Smooth muscle cell of trachea (primary cell): ENCODE measurements at places on chromosomes 11 and 22. TPM values are rescaled to one million over a fixed set of nuclear protein-coding genes. Genes with fewer than 3 reads are reported as not detected.

KDM4D gene
- 0.66 and 1.2 TPM in 2 replicates for total RNA-seq

COPB1 gene
- 298 and 345 TPM in 2 replicates for total RNA-seq

CRYBB3 gene
- total RNA-seq, result not detected in 2 replicates

CD3D gene
- not detected in 2 replicates for total RNA-seq

TSSK2 gene
- total RNA-seq, result not detected in 2 replicates

SLC35F2 gene
- 8.1 and 11.2 TPM in 2 replicates for total RNA-seq

CTSC gene
- total RNA-seq, result 78.7 and 134 TPM in 2 replicates

CAPRIN1 gene
- 206 and 266 TPM in 2 replicates for total RNA-seq

POU2AF2 gene
- not detected in 2 replicates for total RNA-seq

C2CD2L gene
- total RNA-seq, result 1.9 and 4.0 TPM in 2 replicates

MMP11 gene
- 3.1 and 15.2 TPM in 2 replicates for total RNA-seq

TECTA gene
- total RNA-seq, result 0.87 and 0.99 TPM in 2 replicates

RPS25 gene
- total RNA-seq, result 737 and 1,241 TPM in 2 replicates

WNT7B gene
- 0.17 TPM in 1 of 2 replicates, not detected in the other for total RNA-seq

CDC45 gene
- 3.0 and 12.2 TPM in 2 replicates for total RNA-seq

ALKBH8 gene
- total RNA-seq, result 7.3 and 11.5 TPM in 2 replicates

APOBEC3H gene
- 0.50 TPM in 1 of 2 replicates, not detected in the other for total RNA-seq

MEI1 gene
- total RNA-seq, result 0.73 and 0.99 TPM in 2 replicates

ZNF215 gene
- 2.3 and 6.5 TPM in 2 replicates for total RNA-seq

BET1L gene
- 25.5 and 26.3 TPM in 2 replicates for total RNA-seq

DEFB131B gene
- total RNA-seq, result not detected in 2 replicates

OR8G5 gene
- not detected in 2 replicates for total RNA-seq

NLRP6 gene
- not detected in 2 replicates for total RNA-seq

C1QTNF4 gene
- 0.15 and 0.17 TPM in 2 replicates for total RNA-seq

DEUP1 gene
- not detected in 2 replicates for total RNA-seq

OR51I1 gene
- not detected in 2 replicates for total RNA-seq
